Mammary microvascular endothelial cell (primary cell): ENCODE measurements at places on chromosomes 16 and 17. TPM values are rescaled to one million over a fixed set of nuclear protein-coding genes. Genes with fewer than 3 reads are reported as not detected.

The RASL10B gene
- 0.07 TPM in 1 of 2 replicates, not detected in the other for total RNA-seq

The TERB1 gene
- total RNA-seq = not detected in 2 replicates

The FOXL1 gene
- total RNA-seq = 4.4 and 5.4 TPM in 2 replicates

The GDPD1 gene
- 0.34 and 1.3 TPM in 2 replicates for total RNA-seq

The ACSM3 gene
- 0.33 and 0.44 TPM in 2 replicates for total RNA-seq

The TM4SF5 gene
- total RNA-seq = not detected in 2 replicates

The REXO5 gene
- 3.5 and 4.2 TPM in 2 replicates for total RNA-seq

The SEPTIN1 gene
- not detected in 2 replicates for total RNA-seq

The C17orf75 gene
- total RNA-seq = 10.0 and 10.7 TPM in 2 replicates

The ABCA6 gene
- total RNA-seq = 1.9 and 2.3 TPM in 2 replicates

The CMTM2 gene
- total RNA-seq = not detected in 2 replicates

The KRTAP1-1 gene
- not detected in 2 replicates for total RNA-seq
